ENCODE measurements at places on chromosomes 12 and 14. TPM values are rescaled to one million over a fixed set of nuclear protein-coding genes. Genes with fewer than 3 reads are reported as not detected.

GRCh38 chr14:84006643-84007155 lies 1523.2 kb upstream of the FLRT2 start:
- H3K36me3 ChIP-seq, result no peaks in the 10 kb centered on the region
- H3K27me3 ChIP-seq, result no peaks in the 10 kb centered on the region
- no peak overlapping the region for H3K4me3 ChIP-seq
- H3K4me1 ChIP-seq, result no peaks in the 10 kb centered on the region
- DNase-seq, result no peak
- no peak overlapping the region for H3K27ac ChIP-seq

- no peak overlapping the region for H3K27ac ChIP-seq
- no peaks in the 10 kb centered on the region for H3K36me3 ChIP-seq
- DNase-seq, result peak; percentile 19
- no peak overlapping the region for H3K4me3 ChIP-seq
- H3K27me3 ChIP-seq, result no peaks in the 10 kb centered on the region
- H3K4me1 ChIP-seq, result no peaks in the 10 kb centered on the region
Observed at GRCh38 chr12:20011200-20011599, 357.1 kb upstream of the PDE3A start.

GRCh38 chr14:56044196-56044595 lies 74.0 kb upstream of the PELI2 start:
- H3K4me3 ChIP-seq, result no peak overlapping the region
- no peaks in the 10 kb centered on the region for H3K4me1 ChIP-seq
- DNase-seq, result no peak
- H3K27me3 ChIP-seq, result no peaks in the 10 kb centered on the region
- no peak overlapping the region for H3K27ac ChIP-seq

Gene INSM2
- polyA plus RNA-seq, result 0.44 TPM

Gene SERPINA12
- 0.13 TPM for polyA plus RNA-seq

Gene KRT73
- polyA plus RNA-seq, result 0.33 TPM

Gene CCDC60
- 0.86 TPM for polyA plus RNA-seq

All from spinal cord (tissue), 10 donors.